ENCODE measurements at places on chromosomes 4 and X. TPM values are rescaled to one million over a fixed set of nuclear protein-coding genes. Genes with fewer than 3 reads are reported as not detected.

- ATAC-seq = no peak
Measured at GRCh38 chr4:70559924-70560323, 32.1 kb upstream of the AMBN start.

The TMLHE gene
- 29.9 TPM for total RNA-seq

DNA sequence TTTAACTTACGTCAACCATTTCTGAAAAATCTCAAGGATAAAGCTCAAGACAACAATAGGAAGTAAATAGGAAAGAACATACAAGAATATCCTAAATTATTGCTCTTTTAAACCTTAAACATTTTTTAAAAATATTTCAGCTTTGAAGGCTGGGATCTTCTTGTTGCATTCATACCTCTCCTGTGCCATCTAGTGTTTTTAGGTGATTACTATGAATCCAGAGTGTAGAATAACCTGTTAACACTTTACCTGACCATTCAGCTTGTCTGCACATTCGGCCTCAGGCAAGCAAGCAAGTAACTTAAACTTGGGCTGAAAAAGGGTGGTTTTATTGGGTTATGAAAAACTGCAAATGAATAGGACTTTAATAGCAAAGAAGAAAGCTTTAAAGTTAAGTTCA lies 507.8 kb upstream of the INTU start:
- ATAC-seq = no peak

- no peak for ATAC-seq
Measured at GRCh38 chrX:68146054-68146453, 287.2 kb downstream of the OPHN1 start.

DNA sequence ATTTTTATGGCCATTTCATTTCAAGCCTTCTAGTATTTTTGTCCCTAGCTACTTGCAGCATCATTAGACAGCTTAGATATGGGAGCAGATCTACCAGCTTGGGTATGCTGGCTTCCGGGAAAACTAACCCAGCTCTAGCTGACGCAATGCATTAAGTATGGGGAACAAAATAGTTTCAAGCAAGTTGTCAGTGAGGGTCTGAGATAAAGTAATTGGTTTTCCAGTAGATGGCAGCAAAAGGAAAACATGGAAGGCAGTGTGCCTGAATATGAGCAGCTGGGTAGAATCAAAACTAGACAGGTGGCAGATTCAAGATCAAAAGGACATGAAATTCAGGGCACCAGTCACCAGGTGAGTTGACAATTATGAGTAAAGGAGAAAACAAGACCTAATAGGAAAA lies 340.9 kb upstream of the CTSO start:
- ATAC-seq = no peak

The BEND2 gene
- not detected for total RNA-seq

The IL1RAPL1 gene
- total RNA-seq = 1.6 TPM

GRCh38 chrX:96837808-96838207 lies 45.9 kb upstream of the RPA4 start:
- no peak for ATAC-seq

- no peak for ATAC-seq
Measured at GRCh38 chrX:21779095-21779494, 21.2 kb upstream of the SMPX start.

GRCh38 chr4:67218883-67219282 lies 326.4 kb downstream of the CENPC start:
- ATAC-seq = no peak

DNA sequence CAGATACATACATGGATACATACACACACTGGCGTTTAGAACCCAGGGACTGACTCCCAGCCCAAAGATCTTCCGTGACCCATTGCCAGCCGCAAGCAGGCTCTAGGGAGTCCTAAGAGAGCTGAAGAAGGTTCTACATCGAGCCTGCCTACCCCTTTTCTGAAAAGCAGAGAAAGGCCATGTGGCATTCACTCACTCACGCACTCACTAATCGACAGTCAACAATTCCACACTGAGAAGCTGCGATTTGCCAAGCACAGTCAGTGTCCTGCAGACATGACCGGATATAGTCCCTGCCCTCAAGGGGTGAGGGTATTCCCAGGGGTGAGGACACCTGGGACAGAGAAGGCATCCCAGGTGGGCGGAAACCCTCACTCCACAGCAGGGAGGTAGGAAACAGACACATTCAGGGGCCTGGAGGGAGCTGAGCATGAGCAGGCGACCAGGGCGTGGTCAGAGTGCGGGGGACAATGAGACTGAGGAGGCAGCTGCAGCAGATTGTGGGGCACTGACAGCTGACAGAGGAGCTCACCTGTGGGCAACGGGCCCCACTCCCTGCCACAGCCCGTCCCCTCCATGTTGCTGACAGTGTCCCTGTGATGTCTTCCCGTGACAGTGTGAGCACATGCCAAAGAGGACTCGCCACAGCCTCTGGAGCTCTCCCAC lies 13.2 kb upstream of the MAN2B2 start:
- no peak for ATAC-seq

GRCh38 chrX:112803060-112803459 lies 37.6 kb downstream of the AMOT start:
- no peak for ATAC-seq

DNA sequence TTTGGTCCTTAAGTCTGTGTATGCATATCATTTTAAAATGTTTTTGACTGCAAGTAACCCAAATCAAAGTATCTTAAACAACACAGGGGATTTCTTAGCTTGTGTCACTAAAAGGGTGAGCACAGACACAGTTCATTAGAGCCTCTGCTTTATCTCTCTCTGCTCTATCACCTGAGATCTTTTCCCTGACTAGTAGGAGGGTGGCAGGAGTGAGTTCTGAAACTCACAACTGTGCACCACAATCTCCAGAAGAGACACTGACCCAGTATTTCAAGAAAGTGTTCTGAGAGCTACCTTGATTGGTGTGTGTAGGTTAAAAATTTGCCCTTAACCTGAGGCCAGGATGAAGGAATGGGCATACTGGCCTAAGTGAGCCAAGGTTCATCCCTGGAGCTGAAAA lies 24.8 kb downstream of the CCSER1 start:
- ATAC-seq = no peak

The FATE1 gene
- total RNA-seq = not detected

DNA sequence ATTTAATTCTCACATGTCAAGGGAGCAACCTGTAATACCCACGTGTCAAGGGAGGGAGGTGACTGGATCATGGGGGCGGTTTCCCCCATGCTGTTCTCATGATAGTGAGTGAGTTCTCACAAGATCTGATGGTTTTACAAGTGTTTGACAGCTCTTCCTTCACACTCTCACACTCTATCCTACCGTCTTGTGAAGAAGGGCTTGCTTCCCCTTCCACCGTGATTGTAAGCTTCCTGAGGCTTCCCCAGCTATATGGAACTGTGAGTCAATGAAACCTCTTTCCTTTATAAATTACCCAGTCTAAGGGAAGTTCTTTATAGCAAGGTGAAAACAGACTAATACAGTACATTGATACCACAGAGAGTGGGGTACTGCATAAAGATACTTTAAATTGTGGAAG lies 17.7 kb downstream of the USP27X start:
- ATAC-seq = no peak

DNA sequence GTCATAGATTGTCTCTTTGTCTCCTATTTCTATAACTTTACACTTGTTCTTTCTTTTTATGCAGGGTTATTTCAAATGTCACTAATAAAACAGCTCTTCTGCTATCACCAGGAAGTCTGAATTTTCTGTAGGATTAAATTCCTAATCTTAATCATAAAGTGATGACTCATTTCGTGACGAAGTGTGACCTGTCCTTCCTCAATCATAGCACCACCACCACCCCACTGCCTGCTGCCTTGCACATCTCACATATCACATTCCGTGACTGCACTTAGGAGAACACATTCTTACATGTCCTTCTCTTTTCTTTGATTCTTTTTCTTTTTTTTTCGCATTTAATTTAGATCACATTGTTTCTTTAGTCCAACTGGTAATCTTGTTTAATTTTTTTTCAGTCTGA lies 57.7 kb upstream of the UGT2B7 start:
- no peak for ATAC-seq

DNA sequence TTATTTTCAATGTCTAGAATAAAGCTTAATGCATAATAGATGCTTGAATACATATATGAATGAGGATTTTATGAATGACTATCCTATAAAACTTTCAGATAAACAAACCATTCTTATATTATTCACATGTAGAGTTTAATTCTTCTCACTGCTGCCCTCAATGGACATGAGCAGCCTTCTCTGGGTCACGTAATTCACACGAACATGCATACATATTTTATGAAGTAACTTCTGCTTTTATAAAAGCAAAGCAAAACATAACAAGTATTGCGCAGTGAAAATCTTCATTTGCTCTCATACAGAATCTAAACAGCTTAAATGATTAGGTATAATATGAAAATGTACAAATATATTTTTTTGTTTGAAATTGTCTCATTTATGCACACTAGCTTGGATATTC lies 116.7 kb downstream of the TMA16 start:
- peak; percentile 28 for ATAC-seq

GRCh38 chr4:168183717-168184571 lies 91.6 kb downstream of the ANXA10 start:
- no peak for ATAC-seq

The NBDY gene
- 16.0 TPM for total RNA-seq

DNA sequence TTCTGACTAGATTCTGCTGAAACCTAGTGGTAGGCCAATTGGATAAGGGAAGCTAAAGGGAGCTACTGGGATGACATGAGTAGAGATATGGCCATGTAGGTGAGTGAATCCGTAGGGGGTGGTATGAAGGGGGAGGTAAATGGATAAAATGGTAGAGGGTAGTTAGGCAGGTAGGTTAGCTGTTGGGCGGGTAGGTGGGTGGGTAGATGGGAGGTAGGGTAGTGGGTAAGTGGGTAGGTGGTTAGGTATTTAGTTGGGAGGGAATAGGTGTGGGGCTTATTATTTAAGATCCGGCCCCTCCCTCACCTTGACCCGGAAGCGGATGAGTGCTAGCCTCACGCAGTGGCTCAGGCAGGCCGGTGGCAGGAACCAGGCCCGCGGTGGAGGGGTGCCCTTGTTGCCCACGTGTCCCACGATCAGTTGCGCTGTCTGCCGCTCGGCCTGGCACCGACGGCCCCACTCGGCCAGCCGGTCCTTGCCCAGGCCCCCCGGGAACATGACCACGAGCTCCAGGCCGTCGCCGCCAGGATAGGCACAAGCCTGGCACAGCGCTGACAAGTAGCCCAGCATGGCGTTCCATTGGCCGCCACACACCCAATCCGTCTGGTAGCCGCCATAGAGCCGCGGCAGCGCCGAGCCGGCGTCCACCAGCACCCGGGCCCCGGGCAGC lies 725 bp downstream of the FAM120C start:
- peak; percentile 59 for ATAC-seq

DNA sequence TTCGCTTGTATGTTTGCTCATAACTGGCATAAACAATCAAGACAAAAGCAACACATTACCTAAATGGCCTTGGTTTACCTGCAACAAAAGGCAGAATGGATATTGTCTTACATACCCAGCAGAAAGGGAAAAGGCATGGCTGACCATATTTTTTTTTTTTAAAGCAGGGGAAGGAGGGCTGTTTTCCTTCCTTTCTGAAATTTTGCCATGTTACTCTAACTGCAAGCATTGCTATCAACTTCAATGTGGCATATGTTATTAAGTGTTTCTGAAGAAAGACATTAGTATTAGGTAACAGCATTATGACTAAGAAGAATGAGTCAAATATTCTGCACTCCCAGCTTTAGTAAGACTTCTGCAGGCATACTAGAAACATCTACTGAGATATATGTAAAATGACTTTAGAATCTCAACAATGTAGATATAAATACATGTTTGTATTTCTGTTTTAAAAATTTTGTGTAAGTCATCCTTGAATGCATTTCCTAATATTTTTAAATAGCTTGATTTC lies 512.6 kb upstream of the FAM241A start:
- ATAC-seq = no peak

GRCh38 chr4:110498420-110498819 lies 22.5 kb downstream of the ENPEP start:
- ATAC-seq = no peak

- no peak for ATAC-seq
Measured at GRCh38 chr4:122652379-122652778, 31.5 kb upstream of the IL21 start.
